ENCODE measurements at places on chromosomes 3 and 15. TPM values are rescaled to one million over a fixed set of nuclear protein-coding genes. Genes with fewer than 3 reads are reported as not detected.
A peak's percentile ranks its signal among the peaks of the same experiment; 100 is the strongest.

- no peak for DNase-seq
- peak overlapping the region; percentile 33 for H3K27ac ChIP-seq
- H3K4me1 ChIP-seq: peaks cover 17% of the 10 kb centered on the region
- peaks cover under 1% of the 10 kb centered on the region for H3K27me3 ChIP-seq
- H3K36me3 ChIP-seq: no peaks in the 10 kb centered on the region
- no peak overlapping the region for H3K4me3 ChIP-seq
These were observed 509.1 kb downstream of the SHQ1 start for GRCh38 chr3:72338942-72339669.

- peaks cover 2% of the 10 kb centered on the region for H3K36me3 ChIP-seq
- no peak overlapping the region for H3K27ac ChIP-seq
- H3K4me3 ChIP-seq: no peak overlapping the region
- no peak for DNase-seq
These were observed 43.9 kb upstream of the RYK start for GRCh38 chr3:134294302-134295280.

DNA sequence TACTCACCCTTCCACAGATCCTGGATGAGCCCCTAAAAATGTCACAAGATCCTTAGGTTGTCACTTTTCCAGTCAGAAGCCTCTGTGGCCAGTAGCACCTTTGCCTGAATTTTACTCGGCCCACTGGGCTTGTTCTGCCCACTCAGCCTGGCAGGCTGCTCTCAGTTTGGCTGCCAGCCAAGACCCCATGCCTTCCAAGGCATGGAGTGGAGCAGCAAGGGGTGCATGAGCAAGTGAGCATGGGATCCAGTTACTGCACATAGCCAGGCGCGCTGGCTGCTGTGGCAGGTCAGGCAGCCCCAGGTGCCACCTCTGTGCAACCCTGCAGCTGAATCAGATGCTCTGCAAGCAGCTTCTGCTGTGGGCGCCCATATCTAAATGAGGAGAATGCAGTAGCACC is 79.3 kb downstream of the CGGBP1 start:
- H3K27me3 ChIP-seq: peaks cover 1% of the 10 kb centered on the region
- no peak for DNase-seq
- no peak overlapping the region for H3K27ac ChIP-seq
- H3K36me3 ChIP-seq: no peaks in the 10 kb centered on the region

GRCh38 chr15:48120745-48121144 is at the start of gene SLC24A5:
TSS of gene SLC24A5 (plus strand) at chr15:48120990. CDS start at chr15:48121045, 55 bp downstream.
- no peaks in the 10 kb centered on the region for H3K36me3 ChIP-seq
- no peak within 1 kb of the TSS for H3K4me3 ChIP-seq
- DNase-seq: no peak
- H3K27ac ChIP-seq: no peak within 1 kb of the TSS
- peaks cover 2% of the 10 kb centered on the region for H3K27me3 ChIP-seq
- no peaks in the 10 kb centered on the region for H3K4me1 ChIP-seq

DNA sequence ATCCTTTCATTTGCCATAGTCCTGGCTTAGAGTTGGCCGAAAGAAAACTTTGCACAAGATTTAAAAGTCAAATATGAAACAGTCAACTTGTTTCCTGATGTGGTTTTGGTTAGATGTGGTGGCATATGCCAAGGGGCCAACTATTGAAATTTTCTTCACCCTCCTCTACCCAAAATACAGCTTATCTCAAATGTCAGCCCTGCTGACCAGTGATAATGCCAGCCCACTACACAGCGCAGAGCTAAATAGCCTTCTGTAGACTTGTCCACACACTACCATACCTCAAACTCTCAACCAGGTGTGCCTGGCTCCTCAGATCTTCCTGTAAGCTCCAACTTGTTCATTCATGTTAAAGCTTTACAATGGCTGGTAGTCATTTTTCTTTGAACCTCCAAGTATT is 368.5 kb upstream of the STAC start:
- H3K27ac ChIP-seq: no peak overlapping the region
- H3K4me3 ChIP-seq: no peak overlapping the region
- DNase-seq: no peak
- H3K4me1 ChIP-seq: peaks cover 17% of the 10 kb centered on the region

- H3K36me3 ChIP-seq: no peaks in the 10 kb centered on the region
- DNase-seq: no peak
- H3K4me1 ChIP-seq: peaks cover 26% of the 10 kb centered on the region
- H3K27me3 ChIP-seq: no peaks in the 10 kb centered on the region
These were observed 422.2 kb downstream of the GBE1 start for GRCh38 chr3:81339040-81339845.

Gene GRK7
- total RNA-seq: 0.11 TPM

- DNase-seq: no peak
- H3K36me3 ChIP-seq: no peaks in the 10 kb centered on the region
- H3K4me3 ChIP-seq: no peak overlapping the region
- no peaks in the 10 kb centered on the region for H3K27me3 ChIP-seq
- no peak overlapping the region for H3K27ac ChIP-seq
These were observed 55.4 kb downstream of the ITGA11 start for GRCh38 chr15:68376447-68377060.

DNA sequence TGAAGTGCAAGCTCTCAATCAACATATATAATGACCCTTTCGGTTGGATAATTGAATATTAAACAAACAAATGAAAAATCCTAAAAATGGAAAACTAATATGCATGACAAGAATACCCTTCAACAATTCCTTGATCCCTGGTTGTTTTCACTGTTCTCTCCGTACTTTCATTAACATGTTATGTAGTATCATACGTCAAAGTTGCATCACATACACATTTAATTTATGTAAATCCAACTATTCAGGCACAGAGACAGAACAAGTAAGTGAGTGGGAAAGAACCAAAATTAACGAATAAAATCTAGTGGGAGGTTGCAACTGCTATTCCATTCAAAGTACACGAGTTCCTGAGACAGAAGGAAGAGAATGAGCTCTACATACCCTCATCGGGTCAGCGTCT is 176.0 kb downstream of the SUCLG2 start:
- H3K4me3 ChIP-seq: no peak overlapping the region
- no peak for DNase-seq
- H3K27ac ChIP-seq: no peak overlapping the region
- H3K4me1 ChIP-seq: no peaks in the 10 kb centered on the region
- H3K27me3 ChIP-seq: no peaks in the 10 kb centered on the region

GRCh38 chr3:185207931-185208746 is 45.7 kb downstream of the EHHADH start:
- H3K36me3 ChIP-seq: peaks cover 3% of the 10 kb centered on the region
- H3K27me3 ChIP-seq: no peaks in the 10 kb centered on the region
- no peak for DNase-seq
- H3K27ac ChIP-seq: no peak overlapping the region

Gene IL20RB
- total RNA-seq: 0.86 TPM

- no peaks in the 10 kb centered on the region for H3K36me3 ChIP-seq
- H3K4me1 ChIP-seq: peaks cover 27% of the 10 kb centered on the region
- peak overlapping the region; percentile 99 for H3K27ac ChIP-seq
- DNase-seq: peak; percentile 78
- H3K27me3 ChIP-seq: no peaks in the 10 kb centered on the region
These were observed 748.5 kb downstream of the ROBO1 start for GRCh38 chr3:79019137-79019923.

DNA sequence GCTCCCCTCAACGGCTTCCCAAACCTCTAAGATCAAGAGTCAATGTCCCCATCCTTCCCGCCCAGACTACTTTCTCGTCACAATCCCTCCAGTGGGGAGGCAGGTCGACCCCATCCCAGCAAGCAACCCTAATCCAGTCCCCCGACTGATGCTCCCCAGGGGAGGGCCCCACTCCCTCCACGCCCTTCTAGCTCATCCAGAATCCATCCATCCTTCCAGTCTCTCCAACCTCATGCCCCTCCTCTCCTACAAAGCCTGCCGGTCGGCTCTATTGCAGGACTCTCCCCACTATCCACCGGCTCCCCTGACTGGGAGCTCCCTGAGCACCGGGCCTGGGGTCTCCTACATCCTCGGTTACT is 1.3 kb downstream of the ADAMTS7 start:
- peaks cover 20% of the 10 kb centered on the region for H3K4me1 ChIP-seq
- peak overlapping the region; percentile 90 for H3K4me3 ChIP-seq
- peaks cover 5% of the 10 kb centered on the region for H3K27me3 ChIP-seq

Gene RAB8B
- 20.2 TPM for total RNA-seq

GRCh38 chr3:15983232-15983631 is 185.5 kb upstream of the ANKRD28 start:
- no peak overlapping the region for H3K27ac ChIP-seq
- H3K4me1 ChIP-seq: no peaks in the 10 kb centered on the region
- no peak overlapping the region for H3K4me3 ChIP-seq
- H3K27me3 ChIP-seq: no peaks in the 10 kb centered on the region

Gene ITPKA
- total RNA-seq: 0.80 TPM

Gene USP50
- total RNA-seq: 1.5 TPM

GRCh38 chr3:59542276-59542675 is 492.5 kb upstream of the CFAP20DC start:
- peaks cover 9% of the 10 kb centered on the region for H3K27me3 ChIP-seq
- DNase-seq: no peak
- H3K27ac ChIP-seq: no peak overlapping the region
- H3K4me1 ChIP-seq: peaks cover 2% of the 10 kb centered on the region

DNA sequence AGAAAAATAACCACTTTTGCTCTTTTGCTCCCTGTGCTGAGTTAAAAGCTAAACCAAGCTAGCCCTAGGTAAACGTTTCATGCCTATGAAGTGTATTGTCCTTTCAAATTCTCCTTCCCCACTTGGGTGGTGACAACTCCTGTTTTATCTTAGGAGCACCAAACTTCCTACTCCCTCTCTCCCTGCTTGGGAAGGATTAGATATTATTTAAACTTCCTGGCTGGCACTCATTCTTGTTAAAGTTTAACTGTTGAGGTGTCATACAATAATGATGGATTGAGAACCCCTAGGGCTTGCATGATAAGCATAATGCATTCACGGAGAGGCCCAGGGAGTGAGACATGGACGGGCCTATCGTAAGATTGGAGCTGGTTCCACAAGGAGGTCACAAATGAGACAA is 29.5 kb downstream of the B4GALT4 start:
- no peak overlapping the region for H3K27ac ChIP-seq
- H3K27me3 ChIP-seq: no peaks in the 10 kb centered on the region
- no peak for DNase-seq
- no peak overlapping the region for H3K4me3 ChIP-seq
- peaks cover 46% of the 10 kb centered on the region for H3K36me3 ChIP-seq
- H3K4me1 ChIP-seq: no peaks in the 10 kb centered on the region

DNA sequence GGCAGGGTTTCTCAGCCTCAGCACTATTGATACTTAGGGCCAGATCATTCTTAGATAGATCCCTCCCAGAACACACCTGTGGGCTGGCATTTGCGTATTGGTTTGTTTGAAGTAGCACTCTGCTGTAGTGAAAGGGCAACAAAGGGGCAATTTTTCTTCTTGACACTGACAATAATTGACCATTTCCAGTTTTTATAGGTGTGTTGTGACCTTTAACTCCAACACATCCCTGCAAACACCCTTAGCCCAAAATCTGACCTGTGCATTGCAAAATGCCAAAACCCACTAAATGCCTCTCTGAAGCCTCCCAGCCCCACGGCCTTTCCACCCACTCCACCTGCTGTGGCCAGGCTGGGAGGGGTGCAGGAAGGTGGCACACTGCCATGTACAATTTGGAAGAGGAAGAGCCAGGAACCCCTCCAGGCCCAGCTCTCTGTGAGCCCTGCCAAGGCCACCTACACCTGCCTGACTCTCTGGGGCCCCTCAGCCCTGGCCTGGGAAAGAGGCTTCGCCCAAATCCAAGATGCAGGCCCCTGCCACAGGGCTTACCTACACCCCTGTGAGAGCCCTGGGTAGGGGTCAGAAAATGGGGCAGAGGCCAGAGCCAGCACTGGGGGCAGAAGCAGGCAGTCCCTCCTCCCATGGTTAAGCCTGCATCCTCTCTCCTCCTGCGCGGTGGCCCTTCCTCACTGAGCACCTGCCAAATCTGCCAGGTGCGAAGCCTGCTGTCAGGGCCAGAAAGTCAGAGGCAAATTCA is 9.6 kb upstream of the CYP11A1 start:
- no peak overlapping the region for H3K27ac ChIP-seq
- no peaks in the 10 kb centered on the region for H3K27me3 ChIP-seq
- no peak for DNase-seq
- H3K36me3 ChIP-seq: no peaks in the 10 kb centered on the region
- H3K4me3 ChIP-seq: no peak overlapping the region

- DNase-seq: no peak
- peaks cover 2% of the 10 kb centered on the region for H3K36me3 ChIP-seq
- peaks cover 94% of the 10 kb centered on the region for H3K4me1 ChIP-seq
- H3K27ac ChIP-seq: peak overlapping the region; percentile 81
These were observed 526.0 kb downstream of the FOXP1 start for GRCh38 chr3:71057526-71057894.

DNA sequence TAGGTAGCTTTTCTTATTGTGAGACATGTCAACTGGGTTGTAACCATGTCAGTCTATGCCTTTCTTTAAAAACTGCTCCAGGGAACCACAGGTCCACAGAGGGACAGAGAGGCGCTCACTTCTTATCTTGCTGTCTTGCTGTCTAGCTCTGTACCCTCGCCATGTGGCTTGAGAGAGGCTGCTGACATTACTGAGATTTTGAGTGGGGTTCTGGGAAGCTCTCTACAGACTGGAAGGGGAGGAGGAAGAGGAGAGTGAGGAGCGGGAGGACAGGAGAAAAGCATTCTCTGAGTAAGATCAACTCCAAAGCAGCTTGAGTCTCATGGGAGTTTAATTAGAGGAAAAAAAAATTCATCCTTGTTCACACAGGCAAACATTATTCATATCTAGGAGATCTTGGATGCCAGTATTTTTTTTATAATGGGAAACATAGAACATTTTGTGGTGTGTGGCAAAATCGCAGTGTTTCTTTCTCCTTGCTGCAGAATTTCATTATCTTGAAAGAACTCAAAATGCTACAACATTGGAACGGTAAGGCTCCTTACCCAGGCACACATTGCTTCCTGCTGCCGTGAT is 1037.0 kb upstream of the NR2F2 start:
- H3K27ac ChIP-seq: no peak overlapping the region
- H3K4me1 ChIP-seq: peaks cover 55% of the 10 kb centered on the region
- no peaks in the 10 kb centered on the region for H3K36me3 ChIP-seq
- no peak for DNase-seq
- no peaks in the 10 kb centered on the region for H3K27me3 ChIP-seq
- no peak overlapping the region for H3K4me3 ChIP-seq

Gene NTRK3
- 2.1 TPM for total RNA-seq

Gene ADGRG7
- not detected for total RNA-seq

Gene MESP2
- not detected for total RNA-seq

GRCh38 chr15:98689431-98689861 is 41.1 kb downstream of the IGF1R start:
- no peaks in the 10 kb centered on the region for H3K27me3 ChIP-seq
- H3K27ac ChIP-seq: no peak overlapping the region
- no peak overlapping the region for H3K4me3 ChIP-seq
- H3K36me3 ChIP-seq: peaks cover 2% of the 10 kb centered on the region
